ENCODE measurements at places on chromosomes 7 and 10.

DNA sequence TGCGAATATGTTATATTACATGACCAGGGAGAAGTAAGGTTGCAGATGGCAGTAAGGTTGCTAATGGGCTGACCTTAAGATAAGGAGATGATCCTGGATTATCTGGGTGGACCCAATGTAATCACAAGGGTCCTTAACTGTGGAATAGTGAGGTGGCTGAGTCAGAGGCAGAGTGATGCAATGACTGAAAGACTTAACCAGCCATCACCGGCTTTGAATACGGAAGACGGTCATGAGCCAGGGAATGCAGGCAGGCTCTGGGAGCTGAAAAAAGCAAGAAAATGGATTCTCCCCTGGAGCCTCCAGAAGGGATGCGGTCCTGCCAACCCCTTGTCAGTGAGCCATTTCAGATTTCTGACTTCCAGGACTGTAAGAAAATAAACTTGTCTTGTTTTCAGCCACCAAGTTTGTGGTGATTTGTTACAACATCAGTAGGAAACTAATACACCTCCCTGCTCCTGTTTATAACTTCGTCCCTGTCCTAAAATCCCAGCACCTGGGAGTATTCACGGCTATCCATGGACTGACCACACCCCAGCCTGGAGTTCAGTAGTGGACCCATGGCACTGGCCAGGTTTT is 4.6 kb upstream of the C10orf95 start:
- DNase-seq, result no peak

GRCh38 chr7:22856416-22856815 is 33.8 kb upstream of the TOMM7 start:
- DNase-seq, result no peak

DNA sequence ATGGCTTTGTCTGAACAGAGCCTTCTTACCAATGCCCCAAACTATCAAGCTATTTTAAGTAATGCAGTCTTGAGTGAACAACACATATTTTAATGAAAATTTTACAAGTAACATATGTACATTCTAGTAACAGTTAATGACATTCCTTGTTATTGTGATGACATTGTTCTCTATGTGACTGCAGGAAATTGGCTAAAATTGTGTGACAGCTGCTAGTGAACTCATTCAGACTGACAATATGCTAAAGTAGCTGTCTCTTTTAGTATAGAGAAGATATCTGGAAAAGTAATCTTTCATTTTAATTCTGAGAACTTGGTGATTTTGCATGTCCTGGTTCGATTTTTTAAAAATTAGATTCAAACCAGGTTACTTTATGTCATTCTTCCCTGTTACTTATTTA is 259.8 kb upstream of the MAGI2 start:
- DNase-seq, result no peak

- no peak for DNase-seq
Observed at GRCh38 chr10:76049581-76050290, 618.3 kb downstream of the LRMDA start.

GRCh38 chr10:70490142-70490541 is 11.6 kb downstream of the PALD1 start:
- DNase-seq, result no peak

GRCh38 chr7:79741684-79742083 is 288.2 kb upstream of the MAGI2 start:
- no peak for DNase-seq

- no peak for DNase-seq
Observed at GRCh38 chr10:28680358-28680752, 3.0 kb downstream of the BAMBI start.

DNA sequence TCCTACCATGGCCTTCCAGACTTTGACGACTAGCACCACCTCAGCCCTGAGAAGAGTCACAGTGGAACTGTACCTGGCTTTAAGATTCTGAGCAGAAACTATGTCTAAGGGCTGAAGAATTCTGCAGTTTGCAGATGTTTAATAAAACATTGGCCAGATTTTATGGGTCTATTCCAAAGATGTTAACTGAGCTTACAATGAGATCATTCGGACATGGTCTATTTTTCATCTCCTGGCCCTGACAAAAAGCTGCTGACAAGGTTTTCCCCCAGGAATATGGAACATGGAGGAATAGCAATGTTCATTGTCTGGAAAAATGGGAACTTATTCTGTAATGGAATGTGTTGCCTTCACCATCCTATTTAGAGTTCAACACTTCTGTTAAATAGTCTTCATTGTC is 66.4 kb downstream of the PTF1A start:
- no peak for DNase-seq

- DNase-seq, result no peak
Observed at GRCh38 chr10:19505320-19506312, 310.6 kb upstream of the PLXDC2 start.

GRCh38 chr7:117110480-117111315 is 157.4 kb downstream of the ST7 start:
- DNase-seq, result peak; percentile 45

- DNase-seq, result peak; percentile 33
Observed at GRCh38 chr10:62047960-62048383, 146.5 kb downstream of the ARID5B start.

DNA sequence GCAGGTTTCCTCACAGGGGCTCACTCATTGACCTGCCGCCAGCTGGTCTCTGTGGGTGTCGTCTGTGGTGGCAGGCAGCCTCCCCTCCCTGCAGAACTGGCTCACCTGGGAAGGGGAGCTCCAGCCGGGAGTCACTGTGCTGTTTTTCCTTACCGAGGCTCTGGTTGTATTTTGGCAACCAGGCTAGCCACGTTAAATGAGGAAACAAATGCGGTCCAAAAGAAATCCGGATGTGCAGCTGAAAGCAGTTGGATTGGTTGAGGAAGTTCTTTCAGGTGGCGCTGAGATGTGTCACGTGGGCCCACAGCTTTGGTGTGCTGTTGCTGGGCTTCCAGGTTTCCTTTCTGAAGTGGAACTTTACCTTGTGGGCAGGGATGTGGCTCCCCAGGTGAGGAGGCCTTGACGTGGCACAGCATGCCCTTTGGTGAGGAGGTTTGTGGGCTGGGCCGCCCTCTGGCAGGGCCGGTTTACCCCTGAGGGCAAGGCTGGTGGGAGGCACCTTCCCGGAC is 14.2 kb downstream of the MTURN start:
- DNase-seq, result peak; percentile 51

DNA sequence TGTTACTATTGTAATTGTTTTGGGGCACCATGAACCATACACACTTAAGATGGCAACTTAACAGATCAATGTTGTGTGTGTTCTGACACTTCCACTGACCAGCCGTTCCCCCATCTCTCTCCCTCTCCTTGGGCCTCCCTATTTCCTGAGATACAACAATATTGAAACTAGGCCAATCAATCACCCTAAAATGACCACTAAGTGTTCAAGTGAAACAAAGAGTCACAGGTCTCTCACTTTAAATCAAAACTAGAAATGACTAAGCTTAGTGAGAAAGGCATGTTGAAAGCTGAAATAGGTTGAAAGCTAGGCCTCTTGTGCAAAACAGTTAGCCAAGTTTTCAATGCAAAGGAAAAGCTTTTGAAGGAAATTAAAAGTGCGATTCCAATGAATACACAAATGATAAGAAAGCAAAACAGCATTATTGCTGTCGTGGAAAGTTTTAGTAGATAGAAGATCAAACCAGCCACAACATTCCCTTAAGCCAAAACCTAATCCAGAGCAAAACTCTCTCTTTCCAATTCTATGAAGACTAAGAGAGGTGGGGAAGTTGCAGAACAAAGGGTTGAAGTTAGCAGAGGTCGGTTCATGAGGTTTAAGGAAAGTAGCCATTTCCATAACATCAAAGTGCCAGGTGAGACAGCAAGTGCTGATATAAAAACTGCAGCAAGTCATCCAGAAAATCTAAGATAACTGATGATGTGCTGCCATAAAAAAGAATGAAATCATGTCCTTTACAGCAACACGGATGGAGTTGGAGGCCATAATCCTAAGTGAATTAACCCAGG is 90.6 kb downstream of the MTPN start:
- DNase-seq, result no peak

DNA sequence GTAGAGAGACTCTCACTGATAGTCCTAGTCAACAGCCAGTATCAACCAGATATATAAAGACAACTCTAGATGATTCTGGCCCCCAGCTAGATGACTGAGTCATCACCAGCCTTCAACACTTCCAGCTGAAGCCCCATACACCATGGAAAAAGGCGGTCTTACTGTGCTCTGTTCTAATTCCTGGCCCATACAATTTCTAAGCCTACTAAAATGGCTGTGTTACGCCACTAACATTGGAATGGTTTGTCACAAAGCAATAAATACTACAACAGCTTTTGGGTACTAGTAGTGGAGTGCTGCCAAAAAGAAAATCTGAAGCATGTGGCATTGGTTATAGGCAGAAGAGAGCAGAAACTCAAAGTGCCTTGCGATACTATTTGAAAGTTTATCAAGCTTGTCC is 13.0 kb upstream of the TES start:
- no peak for DNase-seq

DNA sequence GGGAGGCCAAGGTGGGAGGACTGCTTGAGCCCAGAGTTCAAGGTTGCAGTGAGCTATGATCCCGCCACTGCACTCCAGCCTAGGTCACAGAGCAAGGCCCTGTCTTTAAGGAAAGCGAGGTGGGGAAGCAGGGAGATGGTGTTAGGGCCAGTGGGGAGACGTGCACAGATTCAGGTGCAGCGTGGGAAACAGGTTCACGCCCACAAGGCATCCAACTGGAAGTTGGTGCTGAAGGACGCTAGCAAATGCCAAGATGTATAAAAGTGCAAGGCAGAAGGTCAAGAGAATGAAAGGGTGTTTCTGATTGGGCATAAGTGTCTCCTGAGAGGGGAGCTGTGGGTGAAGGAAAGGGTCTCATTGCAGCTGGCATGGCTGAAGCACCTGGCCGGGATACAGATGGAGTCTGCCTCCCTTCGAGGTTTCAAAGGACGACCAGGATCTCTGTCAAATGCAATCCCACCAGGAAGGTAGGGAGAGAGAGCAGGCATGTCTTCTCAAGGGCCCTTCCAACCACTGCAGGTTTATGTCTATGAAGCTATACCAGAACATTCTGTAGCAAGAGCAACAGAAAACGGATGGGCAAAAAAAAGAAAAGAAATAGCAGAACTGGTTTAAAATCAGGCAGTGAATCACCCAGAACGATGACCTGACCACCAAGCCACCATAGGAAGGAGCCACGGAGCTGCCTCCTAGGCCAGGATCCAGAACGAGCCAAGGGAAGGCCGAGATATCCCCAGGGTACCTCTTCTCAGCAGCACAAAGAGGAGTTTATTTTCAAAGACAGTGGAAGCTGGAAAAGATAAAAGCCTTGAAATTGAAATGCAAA is 43.2 kb downstream of the GSDME start:
- DNase-seq, result no peak

- no peak for DNase-seq
Observed at GRCh38 chr7:81273601-81274397, 354.9 kb upstream of the SEMA3C start.

DNA sequence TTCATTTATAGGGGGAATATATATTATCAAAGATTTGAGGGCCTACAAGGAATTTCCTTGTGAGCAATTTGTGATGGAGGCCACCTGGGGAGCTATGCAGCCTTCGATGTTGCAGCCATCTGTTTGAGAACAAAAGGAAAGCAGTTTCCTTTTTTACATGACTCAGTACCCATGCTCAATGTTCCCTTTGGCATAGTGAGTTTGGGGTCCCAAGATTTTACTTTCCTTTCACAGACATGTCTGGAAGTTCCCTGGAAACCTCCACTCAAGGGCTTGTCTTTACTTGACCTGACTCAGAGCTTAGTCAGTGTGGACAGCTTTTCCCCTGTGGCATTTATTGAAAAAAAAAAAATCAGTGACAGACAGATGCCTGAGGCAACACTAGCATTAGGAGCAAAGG is 73.5 kb upstream of the VIPR2 start:
- DNase-seq, result no peak

GRCh38 chr7:99409192-99409572 is 413 bp downstream of the BUD31 start:
- DNase-seq, result no peak

DNA sequence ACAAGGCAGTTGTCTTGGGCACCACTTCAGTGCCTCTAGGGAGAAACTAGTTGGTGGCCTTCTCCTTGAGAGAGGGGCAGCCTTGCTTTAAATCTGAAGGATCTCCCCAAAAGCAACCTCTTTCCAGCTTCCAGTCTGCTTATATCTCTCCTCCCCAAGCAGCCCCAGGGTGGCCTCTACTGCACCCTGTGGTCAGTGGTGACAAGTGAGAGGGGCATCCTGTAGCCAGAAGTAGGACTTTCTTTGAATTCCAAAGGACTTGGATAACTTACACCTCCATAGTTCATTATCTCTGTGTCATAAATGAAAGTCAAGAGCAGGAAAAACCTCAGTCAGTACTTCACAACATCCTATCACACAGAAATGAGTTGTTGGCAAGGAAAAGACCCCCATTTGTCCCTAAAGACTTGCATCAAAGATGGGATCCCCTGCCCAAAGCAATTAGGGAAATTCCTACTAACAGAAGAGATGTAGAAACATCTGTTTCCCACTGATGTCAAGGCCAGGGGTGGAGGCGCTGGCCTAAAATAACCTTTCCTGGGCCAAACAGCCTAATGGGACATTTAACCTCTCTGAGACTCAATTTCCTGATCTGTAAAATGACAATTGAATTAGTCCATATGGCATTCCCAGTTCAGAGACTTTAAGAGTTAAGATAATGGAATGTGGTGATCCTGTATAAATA is 44.0 kb upstream of the ANKRD1 start:
- DNase-seq, result no peak

DNA sequence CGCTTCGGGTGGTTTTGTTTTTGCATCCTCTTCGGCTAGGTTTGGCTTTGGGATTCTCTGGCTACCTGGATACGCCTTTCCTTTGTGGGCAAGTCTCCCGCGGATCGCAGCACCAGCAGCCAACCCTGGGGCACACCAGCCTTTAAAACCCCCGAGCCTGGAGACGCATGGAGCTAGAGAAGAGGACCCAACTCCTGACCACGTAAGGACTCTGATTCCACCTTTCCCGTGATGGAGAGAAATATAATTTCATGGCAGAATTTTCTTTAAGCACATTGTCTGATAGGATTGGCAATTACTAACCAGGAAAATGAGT is 535.4 kb upstream of the GALNT17 start:
- no peak for DNase-seq

GRCh38 chr10:42988517-42989395 is 88.1 kb upstream of the RET start:
- DNase-seq, result no peak

- DNase-seq, result no peak
Observed at GRCh38 chr7:55122263-55122662, 103.4 kb downstream of the EGFR start.

DNA sequence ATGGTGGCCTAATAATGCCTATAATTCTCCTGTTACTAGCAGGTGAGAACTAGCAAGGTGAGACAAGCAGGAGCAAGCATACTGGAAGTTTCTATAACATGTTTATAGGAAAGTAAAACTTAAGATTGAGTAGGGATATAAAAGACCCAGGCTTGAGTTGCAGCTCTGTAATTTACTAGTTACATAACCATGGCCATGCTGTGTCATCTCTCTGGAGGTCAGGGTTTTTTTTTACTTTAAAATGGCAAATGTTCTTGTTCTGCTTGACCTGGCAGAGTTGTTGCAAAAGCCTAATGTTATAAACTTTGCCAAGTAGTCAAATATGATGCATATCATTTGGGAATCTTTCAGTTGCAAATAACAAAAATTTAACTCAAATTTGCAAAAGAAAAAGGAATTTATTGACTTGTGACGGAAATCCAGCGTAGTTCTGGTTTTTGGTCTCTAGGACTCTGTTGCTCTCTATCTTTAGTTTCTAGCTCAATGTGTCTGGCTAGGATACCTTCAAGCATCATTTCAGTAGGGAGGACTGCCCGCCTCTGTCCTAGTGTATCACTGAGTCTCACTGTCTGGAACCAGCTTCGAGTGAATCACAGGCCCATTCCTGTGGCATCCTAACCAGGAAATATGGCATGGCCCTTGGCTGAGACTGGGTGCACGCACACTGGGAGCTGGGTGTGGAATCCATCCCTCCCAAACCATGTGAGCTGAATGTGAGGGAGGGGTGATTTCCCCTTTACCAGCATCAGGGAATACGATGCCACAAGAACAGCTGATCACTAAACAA is 67.9 kb downstream of the ADAM22 start:
- no peak for DNase-seq

Measured in CD4-positive, alpha-beta T cell treated with Interleukin-6 at 100 ng/mL for 8 hours (primary cell).